Stimulated activated CD8-positive, alpha-beta memory T cell treated with anti-CD3 and anti-CD28 coated beads, Interleukin-12 subunit alpha, Interleukin-12 subunit beta, amount 100 ng/mL, for 4 hours (primary cell): ENCODE measurements at places on chromosomes 5 and 9.

GRCh38 chr5:142324136-142324870 lies 518 bp downstream of the SPRY4 start:
- no peak for DNase-seq

DNA sequence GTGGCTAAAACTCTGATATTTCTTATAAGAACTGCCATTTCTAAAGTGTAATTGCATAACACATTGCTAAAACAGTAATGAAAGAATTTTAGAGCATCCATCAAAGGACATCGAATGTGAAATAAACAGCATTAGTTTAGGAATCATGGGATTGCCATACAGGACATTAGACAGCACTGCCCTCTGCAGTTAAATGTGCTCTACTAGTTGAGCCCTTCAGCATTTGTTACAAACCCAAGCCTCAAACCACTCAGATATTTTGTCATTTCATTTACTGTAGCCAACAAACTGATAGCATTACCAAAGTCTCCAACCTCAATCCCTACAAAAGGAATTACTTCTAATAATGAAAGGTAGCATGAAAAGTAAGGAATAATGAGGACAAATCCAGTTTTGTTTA lies 116.8 kb upstream of the COX7C start:
- no peak for DNase-seq

GRCh38 chr5:119453040-119453373 lies 710 bp downstream of the HSD17B4 start:
- no peak for DNase-seq

GRCh38 chr5:172834415-172835289 lies 601 bp downstream of the ERGIC1 start:
- no peak for DNase-seq

- DNase-seq: no peak
Observed at GRCh38 chr9:108800632-108801099, 55.1 kb downstream of the ACTL7B start.

GRCh38 chr5:119079318-119079921 lies 8.5 kb downstream of the DMXL1 start:
- no peak for DNase-seq

DNA sequence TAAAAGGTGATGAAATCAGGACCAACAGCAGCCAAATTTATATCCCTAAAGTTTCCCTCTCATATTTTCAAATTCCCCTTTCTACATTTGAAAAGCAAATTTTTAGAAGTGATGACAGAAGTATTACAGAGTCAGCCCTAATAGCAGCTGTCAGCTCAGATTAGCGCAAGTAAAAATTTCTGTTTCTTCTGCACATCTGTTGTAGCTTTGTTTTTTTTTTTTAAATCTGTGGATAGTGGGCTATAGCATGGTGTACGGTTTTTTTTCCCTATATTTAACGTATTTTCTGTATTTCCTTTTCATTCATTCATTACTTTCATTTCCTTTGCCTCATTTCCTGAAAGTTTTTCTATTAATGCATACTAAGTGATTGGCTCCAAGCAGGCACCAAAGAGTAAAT lies 99.1 kb downstream of the MACIR start:
- DNase-seq: no peak

DNA sequence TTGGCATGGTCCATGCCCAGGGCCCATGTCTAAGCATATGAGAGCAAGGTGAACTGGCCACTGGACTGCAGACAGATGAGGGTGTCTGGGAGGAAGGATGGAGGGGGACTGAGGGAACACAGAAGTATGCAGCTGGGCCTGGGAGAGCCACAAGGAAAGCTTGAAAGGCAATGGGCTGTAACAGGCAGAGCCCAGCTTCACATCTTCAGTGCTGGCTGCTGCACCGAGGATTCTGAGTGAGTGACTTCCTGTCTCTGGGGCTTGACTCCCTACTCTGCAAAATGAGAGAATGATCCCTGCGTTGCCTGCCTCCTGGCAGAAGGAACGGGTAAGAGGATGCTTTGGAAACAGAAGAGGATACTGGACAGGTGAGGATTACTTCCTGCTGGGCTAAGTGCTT lies 29.0 kb downstream of the COL15A1 start:
- no peak for DNase-seq

- DNase-seq: no peak
Observed at GRCh38 chr9:6665628-6666027, 20.1 kb upstream of the GLDC start.

DNA sequence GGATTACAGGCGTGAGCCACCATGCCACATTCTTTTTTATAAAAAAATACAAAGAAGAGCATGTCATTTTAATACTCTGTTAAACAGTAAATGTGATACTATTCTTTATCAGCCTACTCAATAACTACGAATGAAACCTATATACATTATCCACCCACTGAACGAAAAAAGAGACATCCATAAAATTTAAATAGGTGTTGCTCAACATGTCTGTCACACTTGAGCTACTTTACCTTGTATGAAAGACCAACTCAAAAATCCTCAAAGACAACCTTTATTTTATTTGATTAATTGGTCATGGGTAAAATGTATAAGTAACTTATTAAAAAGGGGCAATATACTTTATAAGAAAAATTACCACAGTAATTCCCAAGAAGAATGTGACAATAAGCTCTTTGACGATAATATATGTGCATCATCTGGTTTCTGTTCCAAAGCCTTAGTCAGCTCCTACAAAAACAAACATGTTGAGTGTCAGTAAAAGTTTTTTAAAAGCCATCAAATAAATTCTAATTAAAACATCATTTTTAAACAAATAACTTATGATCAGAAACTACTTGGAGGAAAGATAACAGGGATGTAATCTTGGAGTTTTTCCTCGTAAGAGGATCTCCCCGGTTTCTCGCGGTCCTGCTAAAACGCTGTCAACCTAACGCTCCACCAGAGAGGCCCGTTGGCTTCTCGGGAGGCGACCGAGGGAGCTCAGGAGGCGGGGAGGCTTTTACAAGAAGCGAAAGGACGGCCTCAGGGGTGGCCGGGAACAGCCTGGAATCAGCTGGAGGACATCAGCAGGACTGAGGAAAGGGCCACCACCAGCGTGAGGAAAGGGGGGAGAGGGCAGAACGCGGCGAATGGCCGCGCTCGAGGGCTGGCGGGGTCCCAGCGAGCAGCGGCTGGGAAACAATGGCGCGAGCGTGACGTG lies 13.5 kb upstream of the ANKRD18B start:
- DNase-seq: peak; percentile 11

GRCh38 chr9:78406933-78407332 lies 110.0 kb downstream of the PSAT1 start:
- no peak for DNase-seq

GRCh38 chr9:123611226-123611625 lies 255.2 kb downstream of the CRB2 start:
- DNase-seq: no peak

- no peak for DNase-seq
Observed at GRCh38 chr9:137301081-137301947, 757 bp downstream of the NRARP start.

GRCh38 chr5:175711472-175712312 lies 53.8 kb downstream of the HRH2 start:
- DNase-seq: no peak

- no peak for DNase-seq
Observed at GRCh38 chr5:1253456-1254105, 28.4 kb downstream of the SLC6A18 start.

DNA sequence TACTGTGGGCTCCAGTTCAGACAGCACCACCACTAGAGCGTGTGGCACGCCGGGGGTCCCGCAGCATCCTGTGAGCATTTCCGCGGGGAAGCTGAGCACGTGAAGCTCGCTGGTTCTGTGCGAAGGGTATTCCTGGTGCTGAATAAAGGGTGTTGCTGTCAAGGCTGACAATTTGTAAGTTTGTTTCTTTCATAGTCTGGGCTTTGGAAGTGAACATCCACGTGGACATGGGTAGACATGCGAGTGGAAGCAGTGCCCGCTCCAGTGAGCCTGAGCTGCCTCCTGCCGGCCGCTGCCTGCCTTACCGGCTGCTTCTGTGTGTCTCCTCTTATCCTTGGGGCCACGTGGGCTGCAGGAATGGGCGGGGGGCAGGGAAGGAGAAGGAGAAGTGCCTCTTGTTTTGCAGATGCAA lies 14.7 kb downstream of the NDUFS6 start:
- DNase-seq: no peak

- DNase-seq: no peak
Observed at GRCh38 chr9:121912812-121913627, 180.1 kb downstream of the TTLL11 start.

GRCh38 chr9:81622471-81623255 lies 66.7 kb downstream of the TLE1 start:
- DNase-seq: no peak

DNA sequence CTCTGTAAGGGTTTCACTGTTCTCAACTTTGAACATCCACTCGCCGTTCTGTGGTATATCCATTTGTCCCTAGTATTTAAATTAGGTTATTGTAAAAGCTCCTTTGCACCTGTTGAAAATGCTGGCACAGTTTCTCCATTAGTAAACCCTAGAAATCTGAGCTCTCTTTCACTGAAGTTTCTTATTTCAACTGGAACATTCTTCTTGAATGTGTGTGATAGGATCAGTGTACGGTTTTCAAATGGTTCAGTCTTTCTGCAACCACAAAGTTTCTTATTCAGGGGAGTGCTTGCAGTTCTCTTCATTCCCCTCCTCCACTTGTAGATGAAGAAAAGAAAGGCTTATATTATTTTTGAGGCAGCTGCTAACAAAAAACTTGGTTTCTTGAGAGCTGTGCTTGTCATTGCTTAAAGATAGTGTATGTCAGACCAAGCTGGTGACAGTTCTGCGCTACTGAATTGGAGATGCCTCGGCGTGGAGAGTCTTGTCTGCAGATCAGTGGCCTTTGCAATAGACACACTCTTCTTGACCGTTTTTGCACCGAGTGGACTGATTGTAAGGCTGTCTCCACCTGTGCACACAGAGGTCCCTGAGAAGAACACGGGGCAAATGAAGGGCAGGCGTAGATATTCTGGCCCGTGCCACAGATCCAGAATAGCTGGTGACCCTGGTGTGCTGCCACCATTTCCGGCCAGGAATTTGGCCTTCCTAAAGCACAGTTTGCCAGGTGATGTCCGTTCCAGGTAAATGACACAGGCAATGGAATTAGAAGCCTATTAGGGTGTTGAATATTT lies 102.2 kb downstream of the TRIO start:
- DNase-seq: no peak

GRCh38 chr5:177130211-177131018 lies 3.2 kb upstream of the NSD1 start:
- no peak for DNase-seq

DNA sequence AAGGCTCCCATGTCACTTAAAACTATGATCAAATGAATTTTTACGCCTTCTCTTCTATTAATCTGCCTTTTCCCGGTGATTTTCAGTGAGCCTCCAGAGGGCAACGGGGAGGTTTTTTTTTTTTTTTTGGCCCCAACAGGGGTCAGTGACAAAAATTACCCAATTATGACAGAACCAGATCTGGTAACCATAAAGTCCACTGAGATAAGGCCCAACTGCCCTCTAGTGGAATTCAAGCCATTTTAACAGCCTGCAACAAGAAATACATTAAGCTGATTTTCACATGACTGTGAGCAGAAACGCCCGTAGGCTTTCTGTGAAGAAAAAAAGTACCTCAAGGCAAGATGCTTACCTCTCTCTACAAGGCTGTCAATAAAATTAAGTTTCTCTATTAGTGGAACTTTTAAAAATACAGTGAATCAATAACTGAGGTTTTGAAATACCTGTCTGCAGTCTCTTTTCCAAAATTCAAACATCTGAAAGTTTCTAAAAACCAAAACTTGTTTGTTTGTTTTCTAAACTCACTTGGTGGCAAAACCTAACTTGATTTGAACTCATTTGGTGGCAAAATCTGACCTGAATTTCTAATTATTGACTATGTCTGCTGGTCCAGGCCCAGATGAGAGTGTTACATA lies 49.7 kb upstream of the FST start:
- no peak for DNase-seq

GRCh38 chr5:169408731-169409130 lies 107.8 kb upstream of the SLIT3 start:
- DNase-seq: no peak

GRCh38 chr5:120388016-120388781 lies 75.9 kb upstream of the PRR16 start:
- DNase-seq: no peak

- DNase-seq: no peak
Observed at GRCh38 chr5:129496421-129496820, 36.3 kb downstream of the ADAMTS19 start.

DNA sequence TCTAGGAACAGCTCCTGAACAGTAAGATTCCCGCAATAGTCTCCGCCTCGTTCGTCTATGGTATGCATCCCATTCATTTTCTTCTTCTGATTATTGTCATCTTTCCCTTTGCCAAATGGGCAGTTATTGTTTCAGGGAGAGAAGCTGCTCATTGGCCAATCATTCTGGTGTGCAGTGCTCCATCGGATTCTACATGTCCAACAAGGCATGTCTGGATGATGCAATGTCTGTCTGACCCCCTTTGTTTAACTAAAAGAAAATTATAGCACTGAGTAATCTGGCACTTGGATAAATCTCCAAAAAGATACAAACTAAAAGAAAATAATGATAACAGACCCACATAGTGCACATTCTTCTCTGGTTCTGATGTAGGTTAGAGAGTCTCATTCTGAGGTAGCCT lies 515.6 kb upstream of the DMAC1 start:
- DNase-seq: no peak

GRCh38 chr9:78171651-78172050 lies 64.2 kb upstream of the CEP78 start:
- DNase-seq: no peak

- DNase-seq: no peak
Observed at GRCh38 chr5:56422076-56422762, 189.1 kb upstream of the ANKRD55 start.

GRCh38 chr9:93599571-93600403 lies 23.4 kb downstream of the PHF2 start:
- DNase-seq: no peak

- no peak for DNase-seq
Observed at GRCh38 chr5:116097301-116097700, 12.5 kb downstream of the COMMD10 start.

DNA sequence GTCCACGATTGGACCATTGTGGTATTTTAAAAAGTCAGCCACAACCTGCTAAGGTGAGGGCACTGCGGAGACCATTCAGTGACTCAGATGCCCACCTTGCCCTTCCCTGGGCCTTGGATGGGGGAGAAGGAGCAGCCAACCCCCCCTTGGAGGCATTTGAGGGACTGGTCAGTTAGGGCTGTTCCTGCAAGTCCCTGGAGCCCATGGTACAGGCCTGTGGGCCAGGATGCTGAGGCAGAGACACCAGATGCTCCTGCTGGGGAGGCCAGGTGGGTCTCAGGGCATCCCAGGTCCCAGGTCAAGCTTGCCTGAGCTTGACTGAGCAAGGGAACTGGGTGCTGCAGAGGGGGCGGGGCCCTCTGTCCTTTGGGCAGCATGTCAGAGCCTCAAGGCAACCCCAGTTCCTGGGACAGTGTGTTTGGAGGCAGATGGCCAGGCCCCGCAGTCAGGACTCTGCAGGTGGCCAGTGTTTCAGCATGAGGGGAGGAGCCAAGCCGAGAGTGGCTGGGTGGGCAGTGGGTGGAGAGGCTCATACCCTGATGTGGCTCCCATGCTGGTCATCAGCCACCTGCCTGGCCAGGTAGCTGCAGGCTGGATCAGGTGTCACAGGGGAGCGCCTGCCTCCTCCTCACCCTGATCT lies 27.5 kb downstream of the SLC6A3 start:
- no peak for DNase-seq

- DNase-seq: no peak
Observed at GRCh38 chr9:129716091-129716490, 36.8 kb downstream of the PTGES start.

- no peak for DNase-seq
Observed at GRCh38 chr9:26945591-26945990, 1.5 kb downstream of the PLAA start.
